Fibroblast of lung (primary cell): ENCODE measurements at places on chromosomes 4 and X.

- DNase-seq: no peak
These were observed 11.1 kb upstream of the RPL39 start for GRCh38 chrX:119802546-119802945.

DNA sequence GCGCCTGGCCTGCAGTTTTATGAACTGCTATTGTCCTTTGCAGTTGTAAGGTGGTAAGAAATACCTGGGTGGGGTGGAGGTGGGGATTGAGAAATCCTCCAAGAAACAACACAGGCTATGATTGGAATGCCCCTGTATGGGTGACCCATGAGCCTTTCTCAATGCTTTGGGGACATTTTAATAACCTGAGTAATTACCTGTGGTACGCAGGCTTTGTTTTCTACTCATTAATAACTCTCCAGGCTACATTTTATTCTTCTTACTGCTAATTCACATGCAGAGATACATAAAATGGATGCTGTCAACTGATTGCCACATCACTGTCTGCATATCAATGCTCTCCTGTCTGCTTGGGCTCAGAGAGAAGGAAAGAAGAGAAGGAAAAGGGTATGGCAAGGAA lies 41.8 kb downstream of the PHEX start:
- no peak for DNase-seq

DNA sequence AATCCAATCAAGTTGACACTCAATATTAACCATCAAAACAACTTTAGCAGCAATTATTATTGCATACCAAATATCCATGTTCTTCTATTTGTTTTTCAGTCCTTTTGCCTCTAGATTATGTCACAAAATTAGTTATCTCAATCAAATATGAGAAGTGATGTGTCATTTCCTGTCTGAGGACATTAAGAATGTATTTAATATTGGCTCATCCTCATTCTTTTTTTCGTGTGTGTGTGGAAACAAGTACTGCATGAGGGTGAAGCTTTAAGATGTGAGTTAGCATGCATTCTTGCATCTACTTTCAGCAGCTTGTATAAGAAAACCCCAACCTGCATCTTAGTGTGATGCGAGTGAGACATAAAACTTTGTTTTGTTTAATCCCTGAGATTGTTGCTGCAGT lies 301.4 kb downstream of the GRIA2 start:
- peak; percentile 4 for DNase-seq

- DNase-seq: peak; percentile 3
These were observed 2618.6 kb downstream of the ARAP2 start for GRCh38 chr4:33625748-33626147.

DNA sequence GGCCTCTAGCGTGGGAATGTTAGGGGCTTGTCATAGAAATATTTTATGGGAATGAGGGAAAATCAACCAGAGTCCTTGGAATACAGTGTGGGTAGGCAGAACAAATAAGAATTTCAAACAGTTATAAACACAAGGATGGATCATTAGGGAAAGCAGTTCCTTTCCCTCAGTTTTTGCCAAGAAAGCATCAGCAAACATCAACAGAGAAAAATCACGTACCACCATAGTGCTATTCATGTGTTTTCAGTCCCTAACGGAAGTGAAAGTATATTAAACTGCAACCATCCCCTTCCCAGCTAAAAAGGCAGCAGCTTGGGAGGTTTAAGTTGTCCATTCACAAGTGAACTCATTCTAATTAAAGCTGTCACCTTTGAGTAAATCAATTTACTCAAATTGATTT lies 334.4 kb upstream of the PCDH18 start:
- DNase-seq: no peak

DNA sequence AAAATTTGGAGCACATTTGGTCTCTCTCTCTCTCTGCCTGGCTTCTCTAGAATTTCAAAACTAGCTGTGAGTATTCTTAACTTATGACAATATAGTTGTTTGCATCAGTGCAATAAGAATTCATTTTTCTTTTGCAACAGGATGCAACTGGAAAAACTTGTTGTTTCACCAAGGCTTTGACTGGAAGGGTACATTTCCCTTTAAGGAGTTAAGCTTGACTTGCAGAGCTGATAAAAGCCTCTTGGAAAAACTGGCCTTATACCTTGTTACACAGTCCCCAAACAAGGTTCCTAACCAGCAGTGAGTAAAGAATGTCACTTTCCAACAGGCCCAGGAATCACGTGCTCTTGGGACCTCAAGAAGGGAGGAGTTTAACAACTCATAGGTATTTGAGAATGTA lies 25.9 kb upstream of the ZNF718 start:
- no peak for DNase-seq

DNA sequence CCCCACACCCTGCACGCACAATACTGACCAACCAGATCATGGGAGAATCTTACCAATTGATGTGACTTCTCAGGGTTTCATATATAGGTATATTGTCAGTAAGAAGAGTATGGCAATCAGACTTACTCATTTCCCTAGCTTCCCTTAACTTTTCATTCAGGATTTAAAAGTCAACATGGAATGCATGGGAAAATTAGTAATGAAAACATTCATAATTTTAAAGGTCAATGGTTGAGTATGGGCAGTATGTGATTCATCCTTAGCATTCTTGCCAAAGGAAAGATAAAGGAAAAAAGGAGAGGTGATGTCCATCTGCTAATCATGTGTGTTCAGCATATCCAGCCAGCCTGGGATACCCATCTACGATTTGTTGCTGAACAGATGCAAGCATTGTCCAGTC lies 4.0 kb downstream of the DIPK2B start:
- peak; percentile 19 for DNase-seq

GRCh38 chrX:54921427-54922021 lies 900 bp downstream of the TRO start:
- DNase-seq: peak; percentile 68
